ENCODE measurements at places on chromosomes 7 and 10.

DNA sequence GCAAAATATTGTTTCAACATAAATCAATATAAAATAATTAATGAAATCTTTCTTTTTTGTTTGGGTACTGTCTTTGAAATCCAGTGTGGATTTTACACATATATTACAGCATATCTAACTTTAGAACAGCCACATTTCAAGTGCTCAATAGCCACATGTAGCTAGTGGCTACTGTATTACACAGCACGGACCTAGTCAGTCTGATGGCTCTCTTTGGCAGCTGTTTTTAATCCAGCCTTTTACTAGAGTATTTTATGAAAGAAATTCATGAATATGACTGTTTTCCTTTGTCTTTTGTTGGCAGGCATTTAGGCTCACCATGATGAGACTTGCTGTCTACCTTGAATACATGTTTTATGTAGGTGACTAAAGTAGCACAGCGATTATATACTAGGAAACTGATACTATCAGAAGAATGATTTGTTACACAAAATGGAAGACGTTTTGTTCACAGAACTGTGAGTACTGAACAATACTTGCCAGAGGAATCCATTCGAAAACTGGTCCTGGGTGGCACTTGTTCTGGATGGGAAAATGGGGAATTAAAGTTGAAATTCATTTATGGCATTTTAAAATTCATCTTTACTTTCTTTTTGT, 386.7 kb downstream of the PHTF2 start:
- DNase-seq = no peak

DNA sequence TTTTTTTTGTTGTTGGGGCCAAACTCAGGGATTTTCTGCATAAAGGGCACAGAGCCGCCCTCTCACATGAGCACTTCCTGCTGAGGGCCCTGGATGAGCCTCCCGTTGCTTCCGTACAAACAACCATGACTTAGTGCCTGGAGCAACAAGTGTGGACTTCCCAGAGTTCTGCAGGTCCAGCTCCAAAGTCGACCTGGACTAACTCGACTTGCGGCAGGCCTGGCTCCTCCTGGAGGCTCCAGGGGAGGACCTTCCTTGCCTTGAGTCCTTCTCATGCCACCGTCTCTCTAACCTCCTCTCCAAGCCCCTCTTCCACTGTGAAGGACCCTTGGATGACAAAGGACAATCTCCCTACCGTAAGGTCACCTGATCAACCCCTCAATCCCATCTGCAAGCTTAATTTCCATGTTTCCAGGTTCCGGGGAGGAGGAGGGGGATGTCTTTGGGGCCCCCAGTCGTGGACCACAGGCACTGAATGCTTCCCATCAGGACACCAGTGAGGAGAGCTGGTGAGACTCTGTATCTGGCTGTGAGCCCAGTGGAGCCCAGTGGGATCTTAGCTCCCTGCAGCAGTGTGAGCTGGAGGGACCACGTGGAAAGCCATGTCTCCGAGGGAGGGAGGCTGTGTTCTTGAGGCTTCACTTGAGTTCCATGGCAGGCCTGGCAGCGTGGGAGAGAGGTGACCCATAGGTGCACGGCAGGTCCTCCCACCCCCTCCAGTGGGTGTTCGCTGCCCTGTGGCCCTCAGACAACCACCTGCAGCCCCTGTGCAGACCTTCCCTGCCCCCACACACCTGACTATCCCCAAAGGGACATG, 199.5 kb upstream of the PPP2R2D start:
- no peak for DNase-seq

DNA sequence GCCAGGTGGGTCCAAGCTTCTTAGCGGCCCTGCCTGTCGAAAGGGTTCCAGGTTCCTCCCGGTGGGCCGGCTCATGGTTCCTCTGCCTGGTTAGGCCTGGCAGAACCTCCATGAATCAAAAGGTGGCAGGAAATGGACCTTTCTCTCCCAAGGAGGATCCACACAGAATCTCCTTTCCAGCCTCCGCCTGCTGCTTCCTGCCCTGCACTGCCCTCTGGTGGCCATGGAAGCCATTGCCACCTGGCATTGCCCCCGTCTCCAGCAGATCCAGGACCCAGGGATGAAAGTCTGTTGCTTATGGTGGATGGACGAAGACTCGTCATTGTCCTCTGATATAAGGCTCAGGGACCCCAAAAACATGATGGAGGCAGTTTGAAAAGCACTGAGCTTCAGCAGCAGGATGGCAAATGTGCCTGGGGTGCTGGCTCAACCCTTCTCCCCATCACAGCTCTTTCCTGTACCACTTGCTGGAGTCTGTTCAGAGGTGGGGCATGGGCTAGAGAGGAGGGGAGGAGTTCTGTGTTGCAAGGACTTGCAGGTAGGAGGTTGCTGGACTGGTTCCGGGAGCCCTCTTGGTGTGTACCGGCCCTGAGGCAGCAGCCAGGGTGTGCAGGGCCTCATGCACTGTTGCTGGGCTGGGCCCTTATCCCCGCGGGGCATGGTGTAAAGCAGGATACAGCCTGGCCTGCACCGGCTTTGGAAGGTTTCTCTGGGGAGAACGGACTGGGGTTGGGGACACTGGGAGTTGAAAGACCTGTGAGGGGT, 11.3 kb upstream of the INMT start:
- no peak for DNase-seq

DNA sequence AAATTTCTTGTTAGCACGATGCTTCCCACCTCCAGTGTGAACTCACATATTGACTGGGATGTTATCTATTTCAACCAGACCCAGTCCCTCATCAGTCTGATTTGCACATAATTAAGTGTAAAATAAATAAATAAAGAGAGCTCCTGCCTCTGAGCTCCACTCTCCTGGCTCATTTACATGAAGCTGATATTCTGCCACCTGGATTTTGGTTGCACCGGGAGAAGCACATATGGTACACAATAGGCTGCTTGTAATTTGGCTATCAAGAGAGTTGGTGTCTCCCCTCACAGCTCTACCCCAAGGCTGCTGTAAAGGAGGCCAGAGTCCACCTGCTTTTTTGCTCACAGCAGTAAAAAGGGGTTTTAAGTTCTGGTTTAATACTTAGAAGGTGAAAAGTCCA, 610.5 kb downstream of the KCNMA1 start:
- no peak for DNase-seq

DNA sequence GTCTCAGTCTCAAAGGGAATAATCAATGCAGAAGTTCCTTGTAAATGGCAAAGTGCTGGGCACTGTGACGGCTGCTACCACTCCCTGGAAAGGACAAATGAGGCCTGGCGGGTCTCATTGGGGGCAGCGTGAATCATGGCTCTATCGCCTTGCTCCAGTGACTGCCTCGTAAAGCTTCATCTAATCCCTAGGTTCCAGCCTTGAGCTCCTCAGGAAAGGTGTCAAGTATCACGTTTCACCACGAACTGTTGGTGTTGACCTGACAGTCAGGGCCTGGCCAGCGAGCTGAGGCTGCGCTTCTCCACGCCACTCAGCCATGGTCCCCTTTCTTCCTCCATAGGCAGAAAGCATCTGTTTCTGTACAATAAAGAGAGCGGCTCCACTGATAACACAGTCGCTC, 126.7 kb upstream of the ZNF32 start:
- DNase-seq = no peak

- no peak for DNase-seq
These were observed 494.3 kb downstream of the GALNT17 start for GRCh38 chr7:71626206-71626605.

DNA sequence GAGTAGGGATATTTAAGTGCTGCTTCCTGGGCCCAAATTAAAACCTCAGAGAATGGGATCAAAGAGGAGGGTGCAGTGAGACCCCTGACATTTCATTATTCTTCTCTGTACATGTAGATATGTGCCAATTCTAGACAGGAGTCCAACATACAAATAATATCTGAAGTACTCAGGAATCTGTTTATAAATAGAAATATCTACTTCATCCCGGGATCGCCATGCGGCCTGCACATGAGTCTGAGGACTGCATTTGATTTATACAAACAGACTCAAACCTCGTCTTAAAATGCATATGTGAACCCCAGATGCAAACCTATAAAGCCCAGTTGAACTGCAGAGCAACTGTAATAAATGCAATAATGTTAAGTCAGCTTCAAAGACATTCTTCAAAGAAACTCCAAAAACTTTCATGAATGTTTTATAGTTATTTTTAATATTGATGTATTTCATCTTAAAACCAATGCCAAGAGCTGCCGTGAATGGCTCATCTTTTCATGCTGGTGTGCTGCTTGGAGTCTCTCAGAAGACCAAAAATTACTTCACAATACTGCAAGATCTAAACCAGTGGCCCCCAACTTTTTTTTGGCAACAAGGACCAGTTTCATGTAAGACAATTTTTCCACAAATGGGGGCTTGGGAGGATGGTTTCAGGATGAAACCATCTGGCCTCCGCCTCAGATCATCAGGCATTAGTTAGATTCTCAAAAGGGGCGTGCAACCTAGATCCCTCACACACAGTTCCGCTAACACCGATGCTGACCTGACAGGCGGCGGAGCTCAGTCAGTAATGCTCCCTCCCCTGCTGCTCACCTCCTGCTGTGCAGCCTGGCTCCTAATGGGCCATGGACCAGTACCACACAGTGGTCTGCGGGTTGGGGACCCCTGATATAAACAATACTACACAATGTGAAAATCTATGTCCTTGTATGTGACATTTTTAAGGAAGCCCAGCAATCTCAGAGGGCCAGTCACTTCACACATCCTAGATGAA, 166.9 kb downstream of the PARD3 start:
- no peak for DNase-seq

Measured in AG09319 (cell line).